ENCODE measurements at places on chromosomes 4 and X.

GRCh38 chr4:72084587-72085011, 52.8 kb downstream of the NPFFR2 start:
- no peak for DNase-seq

- no peak for DNase-seq
These were observed 36.7 kb upstream of the TLR3 start for GRCh38 chr4:186032259-186032658.

GRCh38 chrX:2484256-2484655, 16.5 kb downstream of the DHRSX start:
- DNase-seq: no peak

DNA sequence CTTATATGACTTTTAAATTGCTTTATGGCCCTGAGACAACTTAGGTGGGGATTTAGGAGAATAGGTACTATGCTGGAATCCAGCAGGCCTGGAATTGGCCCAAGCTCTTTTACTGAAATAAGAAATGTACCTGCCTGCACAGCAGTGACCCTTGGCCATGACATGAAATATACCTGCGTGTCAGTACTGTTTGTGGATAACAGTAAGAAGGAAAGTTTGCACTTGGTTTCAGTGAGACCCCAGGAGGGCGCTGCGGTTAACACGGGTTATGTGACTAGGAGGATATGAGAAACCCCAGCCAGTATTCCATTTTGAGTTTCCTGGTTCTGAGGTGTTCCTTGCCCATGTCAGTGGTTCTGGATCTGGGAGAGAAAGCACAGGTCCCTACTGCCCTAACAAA, 5.3 kb downstream of the MTM1 start:
- no peak for DNase-seq

- no peak for DNase-seq
These were observed 818.9 kb upstream of the LCORL start for GRCh38 chr4:18840481-18840880.

DNA sequence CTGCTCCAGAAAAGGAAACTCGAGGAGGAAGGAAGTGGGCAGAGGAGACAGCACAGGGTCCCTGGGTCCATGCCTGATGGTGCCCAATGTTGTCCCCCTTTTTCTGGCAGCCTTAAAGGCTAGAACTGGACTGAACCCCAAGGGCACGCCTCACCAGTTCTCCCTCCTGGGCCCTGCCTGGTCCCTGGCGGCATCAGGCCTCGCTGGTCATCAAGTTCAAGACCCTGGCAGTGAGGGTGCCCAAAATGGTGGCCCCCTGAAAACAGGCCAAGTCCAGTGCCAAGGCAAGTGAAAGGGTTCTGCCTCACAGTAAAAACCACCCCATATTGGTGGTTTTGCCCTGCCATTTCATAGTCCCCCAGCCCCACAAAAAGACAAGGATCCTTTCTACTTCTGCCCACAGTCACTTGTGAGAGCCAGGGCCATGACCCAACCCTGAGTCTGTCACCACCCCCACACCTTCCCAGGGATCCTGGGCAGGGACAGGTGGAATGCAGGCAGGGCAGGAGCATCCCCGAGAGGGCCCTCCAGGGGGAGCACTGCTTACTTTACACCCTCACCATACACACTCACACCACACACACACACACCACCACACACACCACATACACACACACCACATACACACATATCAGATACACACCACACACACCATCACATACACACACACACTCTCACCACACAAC, 107.6 kb downstream of the DCTD start:
- DNase-seq: no peak

DNA sequence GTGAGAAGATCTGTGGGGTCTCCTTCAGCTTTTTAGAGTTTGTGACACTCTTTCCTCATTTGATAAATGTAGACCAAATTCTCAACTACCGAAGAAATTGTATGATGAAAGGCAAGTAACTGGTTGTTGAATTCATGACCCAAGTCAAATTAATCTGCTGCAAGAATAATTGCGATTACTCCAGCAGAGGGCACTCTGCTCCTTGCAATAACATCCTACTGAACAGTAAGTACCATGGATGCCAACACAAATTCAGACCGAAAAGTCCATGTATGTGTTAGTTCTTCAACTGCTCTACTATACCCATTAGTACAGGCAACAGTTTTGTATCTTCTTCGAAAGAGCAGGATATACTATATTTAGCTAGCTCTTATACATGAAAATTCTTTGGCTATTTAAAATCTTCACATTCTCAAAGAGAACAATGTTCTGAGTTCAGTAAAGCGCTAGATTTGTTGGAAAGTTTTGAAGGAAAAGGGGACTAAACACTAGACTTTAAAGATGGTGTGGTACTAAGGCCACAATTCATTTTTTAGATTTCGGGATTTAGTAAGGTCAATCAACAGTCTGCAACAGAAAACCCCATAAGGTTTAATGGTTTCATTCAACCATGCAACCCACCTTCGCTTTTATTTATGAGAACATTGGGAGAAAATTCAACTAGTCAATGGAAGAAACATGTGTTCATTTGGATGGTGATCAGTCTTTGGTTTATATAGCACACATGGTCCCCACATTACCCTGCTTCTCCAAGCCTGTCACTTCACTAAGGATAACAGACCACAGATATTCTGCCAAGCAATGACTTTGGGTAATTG, 105.4 kb upstream of the TBC1D9 start:
- no peak for DNase-seq

DNA sequence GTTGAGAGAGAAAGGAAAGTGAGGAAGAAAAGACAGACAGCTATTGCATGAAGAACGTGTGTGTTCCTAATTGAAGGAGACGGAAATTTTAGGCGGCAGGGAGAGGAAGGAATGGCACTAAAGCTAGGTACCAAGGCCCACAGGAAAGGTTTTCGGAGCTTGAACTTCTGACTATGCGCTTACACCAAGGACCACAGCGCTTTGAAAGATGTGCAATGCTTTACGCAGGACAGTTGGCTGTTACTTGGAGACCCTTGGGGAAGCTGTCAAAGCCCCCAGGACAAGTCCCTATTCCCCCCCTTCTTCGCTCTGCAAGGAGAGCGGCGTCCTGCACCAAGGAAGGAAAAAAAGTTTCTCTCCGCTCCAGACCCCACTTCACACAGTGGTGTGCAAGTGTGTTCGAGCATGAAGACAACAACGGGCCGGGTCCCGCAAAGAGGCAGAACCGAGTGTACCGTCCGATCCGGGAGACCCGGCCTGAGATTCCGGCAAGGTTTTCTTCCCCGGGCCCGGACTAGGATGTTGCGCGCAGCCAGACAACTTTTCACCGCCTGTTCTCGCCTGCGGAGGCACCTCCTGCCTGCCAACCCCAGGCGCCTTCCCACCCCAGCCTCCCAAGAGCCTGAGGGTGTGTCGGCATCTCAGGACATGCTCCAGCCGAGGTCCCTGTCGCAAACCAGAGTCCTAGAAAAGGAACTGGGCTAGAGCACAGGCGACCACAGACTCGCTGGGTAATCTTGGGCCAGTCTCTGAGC, 896 bp downstream of the KDR start:
- DNase-seq: no peak

DNA sequence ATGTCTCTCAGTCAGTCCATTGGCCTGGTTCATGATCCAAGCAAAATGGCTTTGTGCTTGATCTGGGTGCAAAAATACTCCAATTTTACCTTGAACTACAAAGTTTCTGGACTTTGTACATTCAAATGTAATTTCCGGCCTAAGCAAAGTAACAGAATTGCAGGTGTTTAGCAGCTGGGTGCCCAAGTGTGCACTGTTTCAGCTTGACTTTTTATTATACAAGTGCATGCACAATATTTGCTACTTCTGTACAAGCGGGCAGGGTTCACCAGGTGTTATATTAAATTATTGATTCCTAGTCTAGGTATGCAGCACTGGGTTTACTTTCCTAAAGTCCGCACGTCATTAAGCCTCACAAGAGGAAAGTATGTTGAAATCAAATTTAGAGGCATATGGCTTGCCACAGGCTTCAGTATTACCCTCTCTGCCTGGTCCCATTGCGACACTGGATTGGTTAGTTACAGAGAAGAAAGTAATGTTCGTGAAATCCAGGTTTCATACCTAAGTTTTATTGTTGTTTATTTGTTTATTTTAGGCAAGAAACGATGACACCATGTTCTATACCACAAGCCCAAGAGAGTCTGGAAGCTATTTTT, 376.9 kb upstream of the CTSO start:
- DNase-seq: no peak

DNA sequence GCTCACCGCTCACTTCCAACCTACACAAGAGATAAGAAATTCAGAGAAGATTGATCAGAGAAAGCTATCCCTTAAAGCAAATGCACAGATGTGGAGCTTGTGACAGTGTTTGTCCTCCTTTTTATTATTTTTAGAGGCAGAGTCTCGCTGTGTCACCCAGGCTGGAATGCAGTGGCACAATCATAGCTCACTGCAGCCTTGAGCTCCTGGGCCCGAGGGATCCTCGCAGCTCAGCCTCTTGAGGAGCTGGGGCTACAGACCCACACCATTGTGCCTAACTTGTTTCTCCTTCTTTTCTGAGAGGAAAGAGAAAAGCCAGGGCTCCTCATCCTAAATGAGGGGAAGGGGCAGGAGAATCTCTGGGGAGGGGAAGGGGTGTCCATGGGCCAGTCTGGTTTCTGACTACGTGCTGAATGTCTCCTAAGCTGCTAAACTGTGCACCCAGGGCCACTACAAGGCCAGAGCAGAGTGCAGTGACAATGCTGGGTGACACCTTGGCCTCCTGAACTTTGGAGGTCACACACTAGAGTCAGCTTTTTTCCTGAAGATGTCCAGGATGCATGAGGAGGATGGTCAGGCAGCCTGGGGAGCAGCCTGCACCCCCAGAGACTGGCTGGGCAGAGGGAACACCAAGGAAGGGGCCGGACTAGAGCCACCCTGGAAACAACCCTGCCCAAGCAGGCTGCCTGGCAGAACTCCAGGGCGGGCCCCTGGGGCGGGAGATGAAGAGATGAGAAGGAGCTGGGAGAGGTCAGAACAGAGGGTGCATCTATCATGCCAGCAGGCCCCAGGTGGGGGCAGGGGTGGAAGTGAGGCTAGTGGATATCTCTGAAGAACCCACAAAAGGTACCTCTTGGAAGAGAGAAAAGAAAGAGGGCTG, 55.5 kb upstream of the PROM1 start:
- DNase-seq: no peak

Measured in activated T-helper 1 cell treated with Interleukin-2 at 50 U/mL for 16 hours (primary cell).